ENCODE measurements at places on chromosomes 6 and 20.

DNA sequence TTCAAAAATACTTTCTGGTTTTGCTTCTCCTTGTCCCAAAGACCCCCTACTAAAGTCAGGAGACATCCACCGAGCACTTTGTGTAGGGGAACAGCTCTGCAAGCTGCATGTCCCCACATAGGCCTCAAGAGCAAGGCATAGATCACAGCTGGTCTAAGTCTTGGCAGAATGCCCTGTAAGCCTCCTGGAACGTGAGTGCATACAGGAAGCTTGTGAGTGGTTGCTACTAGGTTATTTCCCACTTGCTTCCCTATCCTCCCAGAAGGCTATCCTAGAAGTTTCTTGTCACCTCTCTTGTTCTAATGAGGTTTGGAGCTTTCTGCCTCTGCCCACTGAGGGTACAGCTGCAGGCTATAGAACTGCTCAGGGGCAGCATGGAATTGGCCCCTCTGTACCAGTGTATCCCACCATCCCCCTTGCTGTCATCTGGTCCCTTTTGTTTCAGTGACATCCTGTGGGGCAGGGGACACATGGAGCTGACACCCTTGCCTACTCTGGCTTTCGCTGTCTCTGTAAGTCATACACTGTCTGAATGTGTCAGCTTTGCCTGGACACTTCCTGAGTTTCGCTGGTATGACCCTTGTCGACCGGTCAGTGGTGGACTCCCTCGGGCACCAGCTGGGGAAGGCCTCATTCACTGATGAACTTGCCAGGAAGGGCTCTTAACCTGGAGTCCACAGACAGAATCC lies 35.6 kb upstream of the KCNK16 start:
- peak; percentile 56 for DNase-seq

DNA sequence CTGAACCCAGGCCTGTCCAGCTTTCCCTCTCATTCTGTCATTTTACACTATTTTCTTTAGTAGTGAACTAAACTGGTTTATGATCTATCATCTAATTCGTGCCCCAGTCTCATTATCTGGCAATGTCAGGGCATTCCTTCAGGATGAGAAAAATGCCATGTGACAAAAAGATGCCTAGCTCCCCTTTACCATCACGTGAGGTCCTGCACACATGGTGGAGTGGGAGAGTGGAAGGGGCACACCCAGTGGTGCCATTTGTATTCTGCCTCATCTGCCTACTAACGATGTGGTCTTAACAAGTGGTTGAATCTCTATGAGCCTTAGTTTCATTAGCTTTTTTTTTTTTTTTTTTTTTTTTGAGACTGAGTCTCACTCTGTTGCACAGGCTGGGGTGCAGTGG lies 41.2 kb downstream of the CDC5L start:
- DNase-seq, result peak; percentile 40

DNA sequence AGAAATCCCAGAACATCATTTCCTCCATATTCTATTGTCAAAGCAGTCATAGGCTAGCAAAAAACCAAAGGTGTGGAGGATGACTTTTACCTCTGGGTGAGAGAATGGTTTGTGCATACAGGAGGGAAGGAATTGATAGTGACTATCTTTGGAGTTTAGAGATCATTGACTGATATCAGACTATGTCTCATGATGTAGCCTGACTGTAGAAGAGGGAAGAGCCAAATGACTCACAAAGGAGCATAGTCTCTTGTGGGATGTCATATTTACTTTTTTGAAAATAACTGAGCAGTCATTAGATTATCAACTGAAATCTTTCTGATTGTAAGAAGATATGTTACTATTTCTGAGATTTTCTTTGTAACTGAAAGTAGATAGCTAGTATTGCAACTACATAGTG lies 158.5 kb downstream of the FLRT3 start:
- DNase-seq, result no peak

- DNase-seq, result no peak
These were observed 64.5 kb upstream of the ATXN1 start for GRCh38 chr6:16825784-16826183.

- no peak for DNase-seq
These were observed 16.8 kb upstream of the KCNK16 start for GRCh38 chr6:39339096-39339867.

- DNase-seq, result peak; percentile 48
These were observed 478.2 kb upstream of the CITED2 start for GRCh38 chr6:139852488-139853140.

- no peak for DNase-seq
These were observed 14.0 kb upstream of the PLCB1 start for GRCh38 chr20:8118039-8118438.

DNA sequence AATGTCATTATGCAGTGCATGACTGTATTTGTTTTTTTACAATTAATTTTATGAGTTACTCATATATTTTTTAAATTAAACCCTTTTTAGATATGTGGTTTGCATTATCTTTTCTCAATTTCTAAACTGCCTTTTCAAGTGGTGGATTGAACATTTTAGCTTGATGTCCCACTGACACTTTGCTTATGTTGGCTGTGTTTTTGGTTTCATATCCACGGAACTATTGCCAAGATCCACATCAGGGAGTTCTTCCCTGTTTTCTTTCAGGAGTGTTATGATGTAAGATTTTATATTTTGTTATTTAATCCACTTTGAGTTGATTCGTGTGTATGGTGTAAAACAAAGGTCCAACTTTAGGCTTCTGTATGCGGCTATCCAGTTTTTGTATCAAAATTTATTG lies 1144.9 kb upstream of the EYS start:
- DNase-seq, result no peak

DNA sequence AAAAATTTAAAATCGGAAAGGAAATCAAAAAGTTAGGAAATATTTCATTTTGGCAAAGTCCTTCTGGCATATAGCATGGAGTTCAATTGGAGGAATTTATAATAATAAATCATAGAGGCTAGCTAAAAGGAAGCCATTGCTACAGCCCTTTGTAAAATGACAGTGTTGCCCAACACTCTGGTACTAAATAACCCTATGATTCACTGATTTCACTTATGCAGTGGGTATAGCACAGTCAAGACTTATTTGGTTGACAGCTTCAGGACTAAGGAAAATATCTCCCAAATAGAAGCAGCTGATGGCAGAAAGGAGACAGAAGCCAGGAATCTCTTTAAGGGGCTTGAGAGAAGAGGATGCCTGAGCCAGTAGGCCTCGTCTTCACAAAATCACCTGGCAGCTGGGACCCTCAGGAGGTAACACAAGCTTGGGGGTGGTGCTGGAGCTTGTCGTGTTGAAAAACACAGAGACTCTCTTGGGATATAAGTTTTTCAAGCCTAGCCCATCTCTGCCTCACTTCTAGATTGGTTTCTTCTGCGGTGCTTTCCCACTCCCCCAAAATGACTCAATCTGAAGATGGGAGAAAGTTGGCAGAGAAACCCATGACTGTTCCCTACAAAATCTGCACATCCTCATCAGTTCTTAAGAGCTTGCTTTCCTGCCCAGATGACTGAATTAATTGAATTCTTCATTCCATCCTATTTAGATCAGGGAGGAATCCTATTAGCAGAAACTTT lies 38.4 kb upstream of the EYA4 start:
- DNase-seq, result peak; percentile 33

GRCh38 chr20:37223053-37223452 lies 38.6 kb downstream of the GHRH start:
- peak; percentile 62 for DNase-seq

DNA sequence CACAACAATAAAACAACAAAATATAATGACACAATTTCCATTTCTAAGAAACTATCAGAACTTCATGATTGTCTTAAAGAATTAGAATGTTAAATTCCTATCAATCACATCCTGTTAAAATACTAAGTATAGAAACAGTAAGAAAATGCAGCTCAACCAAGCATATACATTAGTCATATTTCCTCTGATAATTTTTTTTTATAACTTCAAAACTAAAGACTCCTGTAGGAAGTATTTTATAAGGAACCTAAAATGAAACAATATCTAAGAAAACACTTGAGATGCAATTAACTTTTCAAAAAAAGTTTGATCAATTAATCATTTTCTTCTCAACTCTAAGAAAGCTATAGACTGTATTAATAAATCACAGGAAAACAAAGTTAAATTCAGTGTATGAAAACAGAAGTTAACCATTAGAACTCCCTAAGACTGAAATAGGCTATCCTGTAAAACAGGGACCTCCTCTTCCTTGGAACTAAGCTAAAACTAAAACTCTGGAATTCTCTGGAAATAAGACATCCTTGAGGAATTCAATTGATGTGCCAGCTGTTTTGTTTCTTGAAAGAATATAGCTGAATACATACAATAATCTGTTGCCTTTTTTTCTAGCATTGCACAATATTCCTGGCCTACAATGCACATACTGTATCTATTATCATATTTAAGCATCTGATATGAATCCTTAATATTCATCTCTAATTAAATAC lies 19.8 kb downstream of the FKBP5 start:
- DNase-seq, result peak; percentile 64

DNA sequence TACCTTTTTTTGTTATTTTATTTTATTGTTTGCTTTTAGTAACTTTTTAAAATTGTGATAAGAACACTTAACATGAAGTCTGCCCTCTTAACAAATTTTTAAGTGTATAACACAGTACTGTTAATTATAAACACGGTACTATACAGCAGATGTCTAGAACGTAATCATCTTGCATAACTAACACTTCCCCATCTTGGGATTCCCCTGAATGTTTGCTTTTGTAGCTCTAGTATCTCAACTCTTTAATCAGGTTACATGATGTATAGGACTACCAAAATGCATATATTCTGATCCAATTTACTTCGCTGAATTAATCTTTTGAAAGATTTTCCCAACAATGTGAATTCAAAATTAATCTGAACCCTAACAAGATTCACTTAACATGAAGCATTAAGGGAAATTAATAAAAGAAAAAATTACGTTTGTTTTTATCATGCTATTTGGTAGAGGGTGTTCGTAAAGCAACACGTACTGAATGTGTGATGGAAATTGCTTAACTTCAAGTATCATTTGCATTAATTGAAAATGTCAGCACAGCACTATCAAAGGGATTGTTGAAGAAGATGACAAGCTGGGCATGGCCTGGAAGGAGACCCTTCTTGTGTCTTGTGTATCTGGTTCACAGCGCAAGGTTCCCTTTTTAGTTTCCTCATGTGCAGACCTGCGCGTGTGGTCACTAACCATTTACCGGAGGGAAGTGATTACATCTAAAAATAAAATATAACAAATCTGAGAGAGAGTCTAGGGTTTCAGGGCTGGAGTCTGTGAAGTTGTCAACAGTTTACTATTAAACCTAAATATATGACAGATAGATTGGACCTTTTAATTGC lies 15.2 kb downstream of the COL19A1 start:
- DNase-seq, result no peak

DNA sequence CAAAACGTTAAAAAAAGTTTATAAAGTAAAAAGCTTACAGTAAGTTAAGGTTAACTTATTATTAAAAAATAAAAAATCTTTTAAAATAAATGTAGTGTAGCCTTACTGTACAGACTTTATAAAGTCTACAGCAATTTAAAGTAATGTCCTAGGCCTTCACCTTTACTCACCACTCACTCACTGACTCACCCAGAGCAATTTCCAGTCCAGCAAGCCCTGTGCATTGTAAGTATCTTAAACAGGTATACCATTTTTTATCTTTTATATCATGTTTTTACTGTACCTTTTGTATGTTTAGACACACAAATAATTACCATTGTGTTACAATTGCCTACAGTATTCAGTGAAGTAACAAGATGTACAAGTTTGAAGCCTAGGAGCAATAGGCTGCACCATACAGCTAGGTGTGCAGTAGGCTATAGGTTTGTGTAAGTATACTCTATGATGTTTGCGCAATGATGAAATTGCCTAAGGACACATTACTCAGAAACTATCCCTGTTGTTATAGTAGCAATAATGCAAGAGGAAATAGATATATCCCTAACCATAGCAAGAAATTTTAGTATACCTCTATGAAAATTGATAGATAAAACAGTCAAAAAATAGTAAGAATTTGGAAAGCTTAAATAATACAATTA lies 39.5 kb downstream of the FBXO5 start:
- no peak for DNase-seq

DNA sequence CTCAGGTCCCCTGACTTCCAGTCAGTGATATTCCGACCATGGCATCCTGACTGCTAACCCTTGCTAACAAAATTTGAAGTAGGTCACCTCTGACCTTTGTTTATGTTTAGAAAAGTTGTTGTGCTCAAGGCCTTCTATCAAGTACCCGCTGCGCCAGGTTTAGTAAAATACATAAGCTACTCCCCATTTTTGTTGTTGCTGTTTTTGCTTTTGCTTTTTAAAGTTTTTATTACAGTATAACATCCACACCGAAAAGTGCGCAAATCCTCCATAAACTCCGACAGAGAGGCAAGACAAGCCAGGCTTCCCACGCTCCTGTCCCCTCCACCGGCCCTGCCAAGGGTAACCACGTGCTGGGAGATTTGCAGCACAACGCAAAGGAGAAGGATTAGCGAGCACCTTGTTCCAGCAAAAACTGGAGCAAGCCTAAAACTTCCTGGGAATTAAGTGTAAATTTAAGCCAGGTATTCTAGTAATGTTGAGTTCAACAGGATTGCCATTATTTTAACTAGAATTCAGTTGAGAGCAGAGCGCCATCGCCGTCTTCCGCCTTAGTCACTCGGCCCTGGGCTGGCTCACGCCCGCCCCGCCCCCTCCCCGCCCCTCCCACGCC lies 17.8 kb upstream of the HMGN4 start:
- no peak for DNase-seq

- no peak for DNase-seq
These were observed 169.5 kb downstream of the SLC24A3 start for GRCh38 chr20:19381947-19382346.

- no peak for DNase-seq
These were observed 27.0 kb upstream of the SLC2A12 start for GRCh38 chr6:134079406-134079921.

- DNase-seq, result no peak
These were observed 9.3 kb upstream of the BACH2 start for GRCh38 chr6:90305800-90306448.

GRCh38 chr6:11044712-11045167 lies 635 bp upstream of the ELOVL2 start:
- DNase-seq, result no peak

- peak; percentile 80 for DNase-seq
These were observed 61.2 kb upstream of the SUPT3H start for GRCh38 chr6:45438849-45439406.

- no peak for DNase-seq
These were observed 134.3 kb upstream of the PMEPA1 start for GRCh38 chr20:57843941-57844625.

- no peak for DNase-seq
These were observed 123.3 kb downstream of the ZFAND3 start for GRCh38 chr6:37942606-37943376.

All from fibroblast of skin of scalp (primary cell).